Effector memory CD8-positive, alpha-beta T cell (primary cell): ENCODE measurements at places on chromosomes 3 and 15.

- no peak overlapping the region for H3K27ac ChIP-seq
- H3K4me3 ChIP-seq = no peak overlapping the region
- H3K4me1 ChIP-seq = no peaks in the 10 kb centered on the region
- no peaks in the 10 kb centered on the region for H3K36me3 ChIP-seq
- H3K27me3 ChIP-seq = peaks cover 93% of the 10 kb centered on the region
These were observed 160.8 kb downstream of the FBLN2 start for GRCh38 chr3:13709706-13710105.

DNA sequence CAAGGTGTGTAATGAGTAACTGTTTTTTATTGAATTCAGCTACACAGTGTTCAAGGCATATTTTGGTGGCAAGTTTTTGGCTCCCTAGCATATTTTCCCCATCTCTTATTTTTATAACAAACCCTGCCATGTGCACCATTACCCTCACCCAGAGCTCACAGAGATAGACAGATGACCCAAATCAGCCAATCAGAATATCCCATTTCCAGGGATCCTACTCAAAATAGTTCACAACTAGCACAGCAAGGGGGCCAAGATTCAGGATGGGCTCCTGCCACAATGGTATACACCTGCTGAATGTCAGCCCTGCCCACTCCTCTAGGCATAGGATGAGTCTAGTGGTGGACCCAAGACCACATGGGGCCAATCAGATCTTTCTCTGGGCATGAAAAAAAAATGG lies 78.8 kb upstream of the SETMAR start:
- no peaks in the 10 kb centered on the region for H3K36me3 ChIP-seq
- no peaks in the 10 kb centered on the region for H3K27me3 ChIP-seq
- H3K4me3 ChIP-seq = no peak overlapping the region
- no peak overlapping the region for H3K27ac ChIP-seq

- no peak overlapping the region for H3K4me3 ChIP-seq
- H3K36me3 ChIP-seq = peaks cover 3% of the 10 kb centered on the region
- H3K4me1 ChIP-seq = no peaks in the 10 kb centered on the region
- H3K27ac ChIP-seq = no peak overlapping the region
These were observed 67.6 kb downstream of the TUSC7 start for GRCh38 chr3:116776880-116777785.

DNA sequence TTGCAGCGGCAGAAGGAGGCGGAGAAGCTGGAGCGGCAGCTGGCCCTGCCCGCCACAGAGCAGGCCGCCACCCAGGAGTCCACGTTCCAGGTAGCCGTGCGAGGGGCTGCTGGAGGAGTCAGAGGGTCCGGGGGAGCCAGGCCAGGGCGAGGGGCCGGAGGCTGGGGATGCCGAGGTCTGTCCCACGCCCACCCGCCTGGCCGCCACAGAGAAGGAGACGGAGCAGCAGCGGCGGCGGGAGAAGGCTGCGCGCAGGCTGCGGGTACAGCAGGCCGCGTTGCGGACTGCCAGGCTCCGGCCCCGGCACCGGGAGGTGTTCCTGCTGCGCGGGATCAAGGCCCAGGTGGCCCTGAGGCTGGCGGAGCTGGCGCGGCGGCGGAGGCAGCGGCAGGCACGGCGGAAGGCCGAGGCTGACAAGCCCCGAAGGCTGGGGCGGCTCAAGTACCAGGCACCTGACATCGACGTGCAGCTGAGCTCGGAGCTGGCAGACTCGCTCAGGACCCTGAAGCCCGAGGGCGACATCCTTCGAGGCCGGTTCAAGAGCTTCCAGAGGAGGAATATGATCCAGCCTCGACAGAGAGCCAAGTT lies 625.0 kb downstream of the MCTP2 start:
- no peaks in the 10 kb centered on the region for H3K36me3 ChIP-seq
- peaks cover 8% of the 10 kb centered on the region for H3K27me3 ChIP-seq
- no peaks in the 10 kb centered on the region for H3K4me1 ChIP-seq
- H3K27ac ChIP-seq = no peak overlapping the region
- no peak for DNase-seq
- H3K4me3 ChIP-seq = no peak overlapping the region

- H3K36me3 ChIP-seq = no peaks in the 10 kb centered on the region
- no peak overlapping the region for H3K27ac ChIP-seq
- DNase-seq = no peak
- H3K4me3 ChIP-seq = no peak overlapping the region
These were observed 327.1 kb downstream of the ZNF621 start for GRCh38 chr3:40851836-40852235.

DNA sequence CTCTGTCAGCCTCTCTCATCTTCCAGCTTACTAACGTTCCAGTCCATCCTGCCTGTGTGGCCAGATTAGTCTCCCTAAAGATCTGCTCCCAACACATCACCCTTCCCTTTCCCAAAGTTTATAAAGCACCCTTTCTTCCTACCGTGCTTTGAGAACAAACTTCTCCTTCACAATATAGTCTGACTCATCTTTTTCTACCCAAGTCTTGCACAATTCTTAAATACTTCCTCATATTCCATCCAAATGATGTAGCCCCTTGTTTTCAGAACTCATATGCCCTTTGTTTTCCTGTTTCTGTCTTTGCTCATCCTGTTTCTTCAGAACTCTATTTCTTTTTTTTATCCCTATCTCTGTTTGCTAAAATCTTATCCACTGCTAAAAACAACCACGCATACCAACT lies 326.8 kb downstream of the MFSD1 start:
- DNase-seq = no peak
- H3K4me1 ChIP-seq = no peaks in the 10 kb centered on the region
- H3K27ac ChIP-seq = no peak overlapping the region
- no peak overlapping the region for H3K4me3 ChIP-seq

DNA sequence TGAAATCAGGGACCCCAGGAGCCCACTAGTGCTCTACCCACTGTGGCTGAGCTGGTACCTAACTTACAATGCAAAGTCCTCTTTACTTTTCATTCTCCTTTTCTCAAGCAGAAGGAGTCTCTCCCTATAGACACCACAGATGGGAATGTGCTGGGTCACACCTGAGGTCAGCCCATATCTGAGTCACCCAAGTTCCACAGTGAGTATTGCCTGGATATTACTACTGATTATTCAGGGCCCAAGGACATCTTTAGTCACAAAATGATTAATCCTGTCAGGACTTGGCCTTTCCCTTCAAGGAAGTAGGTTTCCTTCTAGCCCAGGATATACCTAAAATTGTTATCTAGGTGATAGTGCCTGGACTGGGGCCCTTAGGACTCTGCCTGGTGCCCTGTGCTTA lies 1305.2 kb downstream of the SI start:
- no peaks in the 10 kb centered on the region for H3K27me3 ChIP-seq
- H3K4me1 ChIP-seq = no peaks in the 10 kb centered on the region
- H3K36me3 ChIP-seq = no peaks in the 10 kb centered on the region
- no peak for DNase-seq

- DNase-seq = no peak
- peaks cover 12% of the 10 kb centered on the region for H3K27me3 ChIP-seq
- H3K36me3 ChIP-seq = peaks cover 14% of the 10 kb centered on the region
- H3K4me1 ChIP-seq = peaks cover 28% of the 10 kb centered on the region
These were observed 1.6 kb downstream of the NECTIN3 start for GRCh38 chr3:111073218-111073617.

DNA sequence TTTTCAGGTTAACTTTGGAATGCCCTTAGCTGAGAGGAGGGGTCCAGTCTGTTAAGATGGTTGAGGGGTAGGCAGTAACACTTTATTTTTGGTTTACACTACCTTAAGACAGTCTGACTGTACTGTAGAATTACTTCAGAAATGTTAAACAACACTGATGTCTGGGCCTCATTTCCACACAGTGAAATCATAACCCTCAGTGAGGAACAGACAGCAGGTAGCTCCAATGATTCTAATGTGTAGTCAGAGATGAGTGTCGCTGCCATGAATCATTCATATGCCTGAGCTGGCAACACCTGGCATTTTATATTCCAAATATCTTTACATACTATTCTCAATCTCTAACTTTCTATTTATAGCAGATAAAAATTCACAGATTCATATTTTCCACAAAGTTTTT lies 37.3 kb upstream of the POU1F1 start:
- no peak overlapping the region for H3K4me3 ChIP-seq
- DNase-seq = no peak
- H3K27ac ChIP-seq = no peak overlapping the region
- no peaks in the 10 kb centered on the region for H3K4me1 ChIP-seq
- H3K27me3 ChIP-seq = peaks cover 5% of the 10 kb centered on the region

DNA sequence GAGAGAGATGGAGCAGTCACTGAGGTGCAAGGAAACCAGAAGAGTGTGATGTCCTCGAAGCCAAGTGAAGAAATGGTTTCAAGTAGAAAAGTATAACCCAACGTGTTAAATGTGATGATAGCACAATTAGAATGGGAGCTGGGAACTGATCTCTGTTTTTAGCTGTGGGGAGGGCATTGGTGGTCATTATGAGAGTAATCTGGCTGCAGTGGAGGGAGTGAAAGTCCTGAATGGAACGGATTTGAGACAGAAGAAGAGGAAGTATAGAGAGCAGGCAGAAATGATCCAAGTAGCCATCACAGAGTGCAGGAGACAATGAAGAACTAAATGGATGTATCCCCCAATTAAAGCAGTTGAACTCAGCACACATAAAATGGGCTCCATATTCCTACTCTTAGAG lies 235.3 kb downstream of the IGSF11 start:
- no peaks in the 10 kb centered on the region for H3K36me3 ChIP-seq
- no peak for DNase-seq
- H3K4me3 ChIP-seq = no peak overlapping the region
- H3K27me3 ChIP-seq = no peaks in the 10 kb centered on the region

DNA sequence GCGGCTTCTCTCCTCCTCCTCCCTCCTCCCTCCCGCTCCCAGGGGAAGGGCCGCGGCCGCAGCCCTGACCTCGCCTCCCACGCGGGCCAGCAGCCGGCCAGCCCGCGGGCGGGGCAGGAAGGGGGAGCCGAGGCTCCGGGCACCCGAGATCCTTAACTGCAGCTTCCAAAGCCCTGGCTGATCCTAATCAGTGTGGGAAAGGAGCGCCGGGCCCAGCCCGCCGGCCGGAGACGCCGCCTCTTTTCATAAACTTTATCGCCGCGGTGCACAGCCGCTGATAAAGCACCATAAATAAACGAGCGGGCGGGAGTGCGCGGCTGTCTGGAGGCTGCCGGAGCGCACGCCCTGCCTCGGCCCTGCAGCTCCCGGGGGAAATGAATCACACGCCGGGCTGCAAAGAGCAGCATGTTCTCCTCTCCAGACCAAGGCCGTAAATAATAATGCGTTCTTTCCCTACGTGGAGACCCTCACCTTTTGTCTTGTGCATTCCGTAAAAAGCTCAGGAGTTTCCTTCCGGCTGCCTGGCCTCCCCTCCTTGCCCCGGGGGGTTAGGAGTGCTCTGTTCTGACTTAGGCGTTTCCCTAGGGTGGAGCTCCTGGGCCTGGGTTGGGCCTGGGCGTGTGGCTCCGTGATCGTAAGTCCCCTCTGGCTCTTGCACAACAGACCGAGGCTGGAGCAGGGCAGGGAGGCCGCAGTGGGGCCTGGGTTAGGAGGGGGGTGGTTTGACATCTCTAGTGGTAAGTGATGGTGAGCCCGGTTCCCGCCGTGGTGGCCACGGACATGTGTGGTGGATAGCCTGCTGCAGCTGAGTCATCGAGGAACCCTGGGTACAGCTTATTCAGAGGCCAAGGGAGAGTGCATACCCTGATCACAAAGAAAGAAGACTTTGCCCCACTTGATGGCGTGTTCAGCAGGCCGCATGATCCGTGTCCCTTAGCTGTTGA lies 132.6 kb upstream of the HES1 start:
- H3K27me3 ChIP-seq = peaks cover 83% of the 10 kb centered on the region
- H3K36me3 ChIP-seq = no peaks in the 10 kb centered on the region
- peaks cover 4% of the 10 kb centered on the region for H3K4me1 ChIP-seq
- no peak for DNase-seq
- no peak overlapping the region for H3K4me3 ChIP-seq
